ENCODE measurements at places on chromosomes 6 and 20.

DNA sequence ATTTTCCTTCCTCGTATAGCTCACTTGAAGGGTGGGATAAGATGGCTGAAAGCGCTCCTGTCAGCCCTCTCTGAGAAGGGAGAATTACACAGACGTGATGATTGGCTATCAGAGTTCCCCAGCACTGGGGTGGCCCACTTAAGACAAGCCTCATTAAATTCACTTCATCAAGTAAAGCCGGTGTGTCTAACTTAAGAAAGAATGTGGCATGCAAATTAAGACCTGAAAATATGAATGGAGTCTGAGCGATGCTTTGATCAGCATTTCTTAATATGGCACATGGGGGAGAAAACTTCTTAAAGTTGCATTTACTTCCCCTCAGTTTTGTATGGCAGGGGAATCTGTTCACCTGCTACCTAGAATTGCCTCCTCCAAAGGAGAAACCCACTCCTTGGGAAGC lies 369.3 kb downstream of the FARS2 start:
- no peak for DNase-seq

DNA sequence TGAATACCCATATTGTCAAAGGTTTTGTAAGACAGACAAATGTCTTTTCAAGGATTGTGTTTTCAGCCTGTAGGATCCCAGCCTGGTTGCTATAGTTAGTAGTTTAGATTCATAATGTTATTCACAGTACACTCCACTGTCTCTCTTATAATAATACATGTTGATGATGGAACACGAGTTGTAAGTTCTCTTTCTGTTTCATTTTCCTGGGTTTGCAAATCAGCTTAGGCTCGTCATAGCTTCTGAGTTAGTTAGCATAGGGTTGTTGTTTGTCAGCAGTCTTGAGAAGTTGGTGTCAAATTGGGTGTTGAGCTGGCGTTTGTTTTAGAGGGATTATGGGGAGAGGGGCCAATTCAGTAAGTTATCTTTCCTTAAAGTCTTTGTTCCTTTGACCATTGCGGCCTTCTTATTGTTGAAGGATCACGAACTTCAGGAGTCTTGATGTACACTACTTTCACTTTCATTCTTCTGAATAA lies 45.8 kb downstream of the QKI start:
- no peak for DNase-seq

GRCh38 chr6:89956182-89956581 lies 61.9 kb downstream of the GJA10 start:
- no peak for DNase-seq

DNA sequence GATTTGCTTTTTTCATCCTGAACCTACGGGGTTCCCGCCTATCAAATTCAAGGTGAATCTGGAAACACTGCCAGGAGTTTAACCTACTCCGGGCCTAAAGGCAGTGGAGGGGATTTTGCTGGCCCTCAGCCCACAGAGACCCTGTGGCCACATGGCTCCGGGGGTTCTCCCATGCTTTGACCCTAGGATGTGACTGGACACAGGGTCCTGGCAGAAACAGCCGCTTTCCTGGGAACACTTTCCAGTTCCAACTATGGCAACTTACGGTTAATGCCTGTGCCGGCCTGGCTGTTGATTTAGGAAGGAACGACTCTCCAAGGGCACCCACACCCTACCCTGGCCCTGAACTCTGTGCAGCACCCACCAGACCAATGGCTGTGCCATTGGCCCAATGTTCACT lies 141.7 kb upstream of the RPS6KA2 start:
- DNase-seq: no peak

GRCh38 chr6:40804905-40805304 lies 217.7 kb upstream of the LRFN2 start:
- DNase-seq: no peak

DNA sequence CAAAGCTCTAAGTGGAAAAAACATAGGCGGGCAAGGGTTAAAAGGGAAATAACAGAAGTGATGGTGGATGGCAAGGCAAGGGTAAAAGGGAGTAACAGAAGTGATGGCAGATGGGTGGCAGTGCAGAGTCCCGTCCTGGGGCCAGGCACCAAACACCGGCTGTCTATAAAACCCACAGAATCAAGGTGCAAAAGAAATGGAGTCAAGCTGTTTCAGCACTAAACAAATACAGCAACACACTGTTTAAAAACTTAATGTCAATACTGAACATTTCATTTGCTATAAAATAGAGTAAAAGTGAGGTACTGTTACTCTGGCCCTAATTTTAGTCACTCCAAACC lies 87.6 kb downstream of the MAN1A1 start:
- no peak for DNase-seq

- no peak for DNase-seq
Observed at GRCh38 chr6:84166395-84166794, 61.0 kb downstream of the CEP162 start.

DNA sequence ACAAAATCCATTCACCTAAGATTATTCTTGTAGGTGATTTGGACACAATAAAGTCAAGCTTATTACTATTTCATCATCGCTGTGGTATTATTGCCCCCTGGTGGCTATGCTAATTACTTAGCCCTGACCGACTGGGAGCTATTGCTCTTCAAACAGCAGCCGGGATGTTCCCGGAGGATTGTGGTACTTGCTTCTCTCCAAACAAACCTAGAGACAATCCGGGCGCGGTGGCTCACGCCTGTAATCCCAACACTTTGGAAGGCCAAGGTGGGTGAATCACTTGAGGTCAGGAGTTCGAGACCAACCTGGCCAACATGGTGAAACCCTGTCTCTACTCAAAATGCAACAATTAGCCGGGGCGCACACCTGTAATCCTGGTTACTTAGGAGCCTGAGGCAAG lies 15.4 kb upstream of the STMND1 start:
- no peak for DNase-seq

- no peak for DNase-seq
Observed at GRCh38 chr6:84052883-84053241, 19.3 kb downstream of the MRAP2 start.

DNA sequence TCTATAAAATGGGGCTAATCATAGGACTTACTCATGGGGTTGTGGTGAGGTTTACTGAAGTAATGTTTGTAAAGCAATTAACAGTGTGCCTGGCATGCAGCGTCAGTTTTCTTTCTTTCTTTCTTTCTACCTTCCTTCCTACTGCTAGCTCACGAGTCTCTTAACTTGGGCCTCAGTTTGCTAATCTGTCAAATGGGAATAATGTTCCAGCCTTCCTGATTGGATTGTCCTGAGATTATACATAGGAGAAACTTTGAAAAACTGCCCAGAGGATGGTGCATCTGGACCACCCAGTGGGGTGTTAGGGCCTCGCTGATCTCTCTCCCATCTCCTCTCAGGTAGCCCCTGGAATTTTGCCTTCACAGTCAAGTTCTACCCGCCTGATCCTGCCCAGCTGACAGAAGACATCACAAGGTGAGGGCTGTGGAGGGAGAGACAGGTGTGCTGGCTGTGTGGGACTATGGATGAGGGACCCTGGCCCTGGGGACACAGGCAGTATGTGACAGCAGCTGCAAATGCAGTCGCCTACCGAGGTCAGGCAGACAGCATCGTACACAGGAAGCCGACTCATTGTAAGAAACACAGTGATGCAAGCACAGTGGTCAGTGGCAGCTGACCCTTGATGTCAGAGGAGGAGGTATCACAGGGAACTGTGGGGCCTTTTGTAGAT lies 27.5 kb downstream of the EPB41L1 start:
- no peak for DNase-seq

- no peak for DNase-seq
Observed at GRCh38 chr6:81750200-81750599, 2.3 kb downstream of the TENT5A start.

GRCh38 chr6:35080821-35081425 lies 60.2 kb downstream of the TCP11 start:
- no peak for DNase-seq

All from activated CD4-positive, CD25-positive, alpha-beta regulatory T cell treated with anti-CD3 and anti-CD28 coated beads, Interleukin-2, amount 50 U/mL, for 16 hours (primary cell).